NCI-H510A treated with DMSO at 0.1 percent for 48 hours (cell line): ENCODE measurements at places on chromosomes 5 and 9.

DNA sequence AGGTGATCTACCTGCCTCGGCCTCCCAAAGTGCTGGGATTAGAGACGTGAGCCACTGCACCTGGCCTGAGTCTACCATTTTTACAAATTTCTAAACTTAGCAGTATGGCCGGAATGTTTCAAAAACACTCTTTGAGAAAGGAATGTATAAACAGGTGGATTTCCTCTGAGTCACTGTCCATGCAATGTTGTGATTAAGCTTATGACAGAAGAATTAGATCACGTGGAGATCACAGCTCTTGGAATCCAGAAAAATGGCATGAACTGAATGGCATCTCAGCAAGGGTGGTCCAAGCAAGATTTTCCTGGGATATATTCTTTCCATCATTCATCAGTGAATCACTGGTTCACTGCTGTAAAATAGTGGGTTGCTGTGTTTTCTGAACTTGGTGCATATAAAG lies 865.0 kb downstream of the PTPRD start:
- no peak for DNase-seq

- no peak for DNase-seq
Observed at GRCh38 chr9:80131627-80132026, 559.9 kb downstream of the TLE4 start.

DNA sequence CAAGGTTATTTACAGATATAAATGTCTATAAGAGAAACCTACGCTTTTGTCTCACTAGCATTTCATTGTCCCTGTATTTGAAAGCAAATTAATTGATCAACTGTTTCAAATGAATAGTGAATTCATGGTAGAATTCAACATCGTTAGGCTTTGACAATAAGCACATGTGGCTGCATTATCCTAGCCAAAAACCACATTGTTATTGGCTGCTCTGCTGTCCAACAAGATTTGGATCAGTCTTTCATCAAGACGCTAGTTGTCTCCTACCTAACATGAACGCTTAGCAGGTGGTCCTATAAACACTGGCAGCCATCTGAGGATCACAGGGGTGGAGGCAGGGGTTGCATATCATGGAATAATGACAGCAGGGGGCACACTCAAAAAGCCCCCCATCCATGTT lies 455.0 kb downstream of the CTNND2 start:
- DNase-seq: no peak

GRCh38 chr9:9893837-9894236 lies 719.0 kb downstream of the PTPRD start:
- no peak for DNase-seq

- DNase-seq: no peak
Observed at GRCh38 chr9:26955222-26955903, 849 bp upstream of the IFT74 start.

DNA sequence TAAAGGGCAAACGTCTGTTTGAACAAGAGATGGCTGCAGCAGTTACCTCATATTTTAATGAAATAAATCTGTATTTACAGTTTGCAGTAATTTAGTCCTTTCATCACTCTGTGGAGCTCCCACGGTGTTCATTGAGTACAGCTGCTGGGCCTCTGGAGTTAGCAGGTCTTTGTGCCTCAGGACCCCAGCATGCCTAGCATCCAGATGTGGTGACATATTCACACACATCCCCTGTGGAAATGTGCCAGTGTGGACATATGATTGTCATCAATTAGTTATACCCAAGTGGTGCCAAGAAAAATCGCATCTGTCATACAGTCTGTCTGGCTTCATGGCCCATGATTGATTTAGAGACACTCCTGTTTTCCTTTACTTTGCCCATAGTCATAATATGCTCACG lies 77.3 kb downstream of the NNT start:
- no peak for DNase-seq

DNA sequence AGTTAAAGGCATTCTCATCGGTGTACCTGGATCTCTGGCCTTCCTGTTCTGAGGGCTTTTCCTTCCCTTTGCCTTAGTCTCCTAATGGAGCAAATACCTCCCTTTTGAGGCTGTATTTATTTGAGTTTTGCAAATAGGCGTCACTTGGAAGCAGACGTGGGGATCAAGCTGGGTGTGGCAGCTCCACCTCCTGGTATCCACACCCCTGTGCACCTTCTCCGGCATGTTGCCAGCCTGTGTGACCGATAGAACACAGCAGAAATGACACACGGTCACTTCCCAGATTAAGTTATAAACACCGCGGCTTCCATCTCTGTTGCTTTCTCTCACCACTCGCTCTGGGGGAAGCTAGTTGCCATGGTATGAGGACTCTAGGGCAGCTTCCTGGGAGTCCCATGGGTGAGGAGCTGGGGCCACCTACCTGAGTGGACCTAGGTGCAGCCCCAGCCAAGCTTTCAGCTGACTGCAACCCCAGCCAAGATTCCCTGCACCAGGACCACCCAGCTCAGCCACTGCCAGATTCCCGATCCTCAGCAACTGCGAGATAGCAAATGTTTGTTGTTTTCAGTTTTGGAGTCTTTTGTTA lies 214.4 kb upstream of the MVB12B start:
- DNase-seq: no peak

GRCh38 chr5:60489856-60490255 lies 210.1 kb downstream of the DEPDC1B start:
- DNase-seq: no peak
